LNCaP clone FGC (cell line): ENCODE measurements at places on chromosomes 13 and 19.

DNA sequence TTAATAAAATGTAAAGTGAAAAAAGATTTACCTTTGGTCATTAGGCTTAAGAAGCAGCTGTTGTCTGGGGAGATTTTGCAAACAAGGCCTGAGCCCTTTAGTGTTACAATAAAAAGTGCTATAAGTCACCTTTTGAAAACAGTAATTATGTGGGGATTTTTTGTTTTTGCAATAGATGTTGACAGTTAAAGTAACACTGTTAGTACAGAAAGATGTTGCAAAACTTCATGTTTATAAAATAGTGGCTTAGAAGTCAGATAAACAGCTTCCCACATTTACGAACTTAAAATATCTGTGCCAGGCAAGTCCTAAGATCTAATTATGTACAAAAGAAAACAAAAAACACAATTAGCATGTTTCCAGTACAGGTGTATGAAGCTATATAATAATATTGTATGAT, 138.0 kb upstream of the IRS2 start:
- DNase-seq, result no peak

- peak; percentile 33 for DNase-seq
These were observed 13.6 kb downstream of the CFD start for GRCh38 chr19:873084-873483.

DNA sequence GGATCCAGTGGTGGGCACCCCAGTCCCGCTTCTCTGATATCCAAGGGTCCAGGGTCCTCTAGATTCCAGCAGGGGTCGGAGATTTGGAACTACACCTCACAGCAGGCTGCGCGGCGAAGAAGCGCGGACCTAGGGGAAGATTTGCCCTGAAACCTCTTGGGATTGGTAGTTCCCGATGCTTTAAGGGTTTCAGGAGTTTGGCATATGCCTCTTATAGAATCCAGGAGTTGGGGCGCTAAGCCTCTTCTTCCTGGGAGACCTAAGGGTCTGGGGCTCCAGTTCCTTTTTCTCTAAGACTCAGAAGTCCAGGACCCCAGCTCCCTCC, 349 bp downstream of the BCL2L12 start:
- no peak for DNase-seq

- no peak for DNase-seq
These were observed 5.4 kb downstream of the ADGRE2 start for GRCh38 chr19:14772995-14773394.

GRCh38 chr13:99269627-99270241, 11.6 kb upstream of the GPR18 start:
- no peak for DNase-seq

DNA sequence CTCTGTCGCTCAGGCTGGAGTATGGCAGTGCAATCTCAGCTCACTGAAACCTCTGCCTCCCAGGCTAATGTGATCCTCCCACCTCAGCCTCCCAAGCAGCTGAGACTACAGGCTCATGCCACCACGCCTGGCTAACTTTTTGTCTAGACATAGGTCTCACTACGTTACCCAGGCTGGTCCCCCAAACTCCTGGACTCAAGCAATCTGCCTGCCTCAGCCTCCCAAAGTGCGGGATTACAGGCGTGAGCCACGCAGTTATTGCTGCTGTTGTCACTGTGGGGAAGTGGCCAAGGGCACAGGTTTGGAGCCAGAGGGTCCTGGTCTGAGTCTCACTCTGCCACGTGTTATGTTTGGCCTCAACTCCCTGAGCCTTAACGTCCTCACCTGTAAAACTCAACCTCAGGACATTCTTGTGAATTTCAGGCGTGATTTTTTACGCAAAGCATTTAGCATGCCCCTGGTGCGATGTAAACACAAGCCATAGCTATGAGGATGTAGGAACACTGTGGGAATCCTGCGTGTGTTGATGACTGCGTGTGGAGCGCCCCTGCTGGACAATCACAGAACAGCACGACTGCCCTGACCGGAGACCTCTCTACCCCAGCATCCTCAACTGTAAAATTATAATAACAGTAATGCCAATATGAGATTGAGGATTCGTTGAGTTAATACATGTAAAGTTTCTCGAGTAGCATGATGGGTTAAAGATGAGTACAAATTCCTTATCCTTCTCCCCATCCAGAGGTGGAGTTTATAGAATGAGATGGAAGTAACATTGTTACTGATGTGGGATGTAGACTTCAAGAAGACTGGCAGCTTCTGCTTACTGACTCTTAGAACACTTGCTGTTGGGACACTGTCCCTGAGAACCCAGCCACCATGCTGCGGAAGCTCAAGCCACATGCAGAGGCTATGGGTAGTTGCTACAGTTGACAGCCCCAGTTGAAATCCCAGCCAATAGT, 41.8 kb upstream of the PNMA8B start:
- DNase-seq, result no peak

- no peak for DNase-seq
These were observed 1.0 kb upstream of the PLK5 start for GRCh38 chr19:1522838-1523237.

GRCh38 chr19:47411101-47411500, 8.2 kb downstream of the MEIS3 start:
- no peak for DNase-seq
